CD4-positive, alpha-beta T cell treated with Interleukin-12 subunit alpha and Interleukin-12 subunit beta, for 1 hour (primary cell): ENCODE measurements at places on chromosomes 13 and 19.

DNA sequence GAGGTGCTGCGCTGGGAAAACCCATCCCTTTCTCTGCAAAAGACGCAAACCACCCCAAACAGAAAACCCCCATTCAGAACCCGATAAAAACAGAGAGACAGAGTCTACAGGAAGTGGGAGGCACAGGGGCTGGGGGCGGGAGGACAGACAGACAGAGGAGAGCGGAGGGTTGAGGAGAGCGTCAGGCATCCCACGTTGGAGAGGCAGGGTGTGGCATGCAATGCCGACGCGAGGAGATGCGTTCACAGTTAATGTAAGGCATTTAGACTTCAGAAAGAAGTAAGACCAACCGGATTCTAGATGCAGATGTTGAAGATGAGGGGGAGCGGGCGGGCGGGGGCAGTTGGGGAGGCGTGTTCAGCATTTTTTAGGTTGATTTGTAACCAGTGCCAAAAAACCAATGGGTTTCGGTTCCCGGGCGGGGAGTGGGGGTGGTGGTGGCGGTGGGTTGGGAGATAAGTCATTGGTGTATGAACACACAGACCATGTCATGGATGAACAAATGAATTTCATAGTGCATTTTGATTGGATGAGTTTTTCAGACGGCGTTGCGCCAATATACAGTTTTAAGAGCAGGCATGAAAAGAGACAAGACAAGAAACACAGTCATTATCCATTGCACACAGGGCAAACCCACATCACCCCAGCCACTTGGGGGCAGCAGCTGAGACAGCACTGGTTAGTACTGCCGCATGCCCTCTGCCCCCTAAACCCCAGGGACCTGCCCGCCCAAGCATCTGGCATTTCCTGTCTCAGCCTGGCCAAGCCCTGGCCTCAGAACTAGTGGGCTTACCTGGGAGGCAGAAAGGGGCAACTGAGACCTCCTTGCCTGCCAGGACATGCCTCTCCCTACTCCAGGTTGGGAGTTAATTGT is 91.3 kb downstream of the IER2 start:
- DNase-seq, result peak; percentile 10

- no peak for DNase-seq
Measured at GRCh38 chr13:30884543-30884942, 21.5 kb upstream of the MEDAG start.

- DNase-seq, result no peak
Measured at GRCh38 chr13:99960663-99961311, 10.8 kb downstream of the ZIC5 start.

DNA sequence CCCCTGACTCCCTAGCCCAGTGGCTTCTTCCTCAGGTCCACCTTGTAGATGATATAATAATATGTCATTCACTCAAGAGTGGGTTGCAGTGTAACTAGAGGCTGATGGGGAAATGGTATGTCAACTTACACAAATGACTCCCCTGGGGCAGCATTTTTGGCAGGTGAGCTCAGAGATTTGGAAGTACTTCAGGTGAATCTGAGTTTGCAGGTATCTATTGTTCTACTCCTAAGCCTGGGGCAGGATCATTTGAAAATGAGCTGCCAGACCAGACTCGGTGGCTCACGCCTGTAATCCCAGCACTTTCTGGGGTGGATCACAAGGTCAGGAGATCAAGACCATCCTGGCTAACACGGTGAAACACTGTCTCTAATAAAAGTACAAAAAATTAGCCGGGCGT is 11.6 kb upstream of the CNMD start:
- no peak for DNase-seq

DNA sequence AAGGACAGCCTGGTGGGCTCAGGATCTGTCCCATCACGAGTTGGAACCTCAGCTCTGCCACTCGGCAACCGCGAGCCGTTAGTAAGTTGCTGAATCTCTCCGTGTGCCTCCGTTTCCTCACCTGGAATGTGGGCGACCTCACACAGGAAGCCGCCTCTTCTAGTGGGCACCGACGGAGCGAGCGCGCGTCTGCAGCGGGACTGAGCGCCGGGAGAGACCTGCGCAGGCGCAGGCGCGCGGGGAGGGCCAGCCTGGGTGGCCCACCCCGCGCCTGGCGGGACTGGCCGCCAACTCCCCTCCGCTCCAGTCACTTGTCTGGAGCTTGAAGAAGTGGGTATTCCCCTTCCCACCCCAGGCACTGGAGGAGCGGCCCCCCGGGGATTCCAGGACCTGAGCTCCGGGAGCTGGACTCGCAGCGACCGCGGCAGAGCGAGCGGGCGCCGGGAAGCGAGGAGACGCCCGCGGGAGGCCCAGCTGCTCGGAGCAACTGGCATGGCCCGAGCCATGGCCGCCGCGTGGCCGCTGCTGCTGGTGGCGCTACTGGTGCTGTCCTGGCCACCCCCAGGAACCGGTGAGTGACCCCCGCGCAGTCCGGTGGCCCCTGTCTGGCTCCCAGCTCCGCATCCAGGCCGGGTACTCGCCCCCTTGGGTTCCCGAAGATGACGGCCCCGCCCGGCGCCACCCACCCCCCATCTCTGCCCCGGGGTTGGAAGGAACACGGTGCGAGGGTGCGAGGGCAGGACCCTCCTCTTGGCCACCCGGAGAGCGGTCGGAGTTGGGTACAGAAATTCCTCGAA is at the start of gene PVR:
Gene PVR (plus strand): TSS at position 306 of the 797 bp plus-strand sequence. CDS start 187 bp downstream, at position 493.
- DNase-seq, result peak; percentile 15

DNA sequence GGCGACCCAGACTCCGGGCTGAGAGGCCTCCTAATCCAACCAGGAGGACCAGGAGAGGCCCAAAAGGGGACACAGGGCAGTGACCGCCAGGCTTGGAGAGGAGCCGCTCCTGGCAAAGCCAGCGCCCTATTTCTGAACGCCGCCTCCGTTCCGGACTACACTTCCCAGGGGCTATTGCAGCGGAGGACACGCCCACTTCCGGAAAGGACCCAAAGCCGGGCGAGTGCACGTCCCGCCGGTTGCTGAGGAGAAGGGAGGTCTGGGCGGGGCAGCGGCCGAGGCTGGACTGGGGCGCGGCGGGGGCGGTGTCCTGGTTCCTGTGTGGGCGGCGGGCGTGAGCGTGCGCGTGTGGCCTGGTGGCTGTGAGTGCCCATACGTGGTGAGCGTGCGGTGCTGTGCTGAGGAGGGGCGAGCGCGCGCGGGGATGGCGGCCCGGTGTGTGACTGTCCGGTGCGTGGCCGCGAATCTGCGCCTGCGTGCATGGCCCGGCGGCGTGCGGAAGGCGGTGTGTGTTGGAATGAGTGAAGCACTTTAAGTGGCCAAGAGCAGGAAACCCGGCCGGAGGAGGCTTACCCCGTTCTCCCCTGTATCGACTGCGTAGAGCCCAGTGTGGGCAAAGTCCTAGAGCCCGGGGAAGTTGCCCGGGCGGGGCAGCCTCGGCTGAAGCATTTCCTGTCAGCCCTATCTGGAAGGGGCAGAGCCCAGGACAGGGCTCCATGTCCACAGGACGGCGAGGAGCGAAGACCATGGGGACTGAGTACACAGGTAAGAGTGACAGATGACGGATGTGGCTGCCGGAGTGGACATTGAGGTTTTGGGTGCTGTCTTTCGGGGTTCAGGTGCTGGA is at the start of gene ZNF470:
Gene ZNF470 (plus strand): TSS at position 195 of the 847 bp plus-strand sequence. CDS start 2,844 bp downstream, outside the sequence.
- DNase-seq, result peak; percentile 88

DNA sequence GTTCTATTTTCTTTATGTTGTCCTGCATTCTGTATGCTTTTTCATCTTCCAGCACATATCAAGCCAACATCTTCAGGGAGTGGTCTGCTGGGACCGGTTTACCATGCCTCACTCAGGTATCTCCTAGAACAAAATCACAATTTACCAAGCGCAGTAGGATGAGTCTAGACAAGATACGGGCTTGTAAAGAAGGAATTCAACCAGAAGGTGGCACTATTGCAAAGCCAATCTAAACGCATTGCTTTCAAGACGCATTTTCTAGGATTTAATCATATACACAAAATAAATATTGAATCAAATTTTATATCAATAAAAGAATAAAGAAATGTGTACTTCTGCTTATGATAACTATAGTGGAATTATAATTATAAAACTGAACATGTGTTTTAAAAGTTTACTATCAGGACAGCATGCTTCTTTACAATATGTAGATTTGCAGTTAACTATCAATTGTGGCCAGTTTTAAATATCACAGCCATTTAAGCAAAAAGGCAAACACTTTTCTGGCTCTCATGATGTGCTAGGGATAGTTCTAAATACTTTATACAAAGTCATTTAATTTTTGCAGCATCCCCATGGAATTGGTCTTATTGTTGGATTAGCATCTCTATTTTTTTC is 16.1 kb upstream of the TPP2 start:
- DNase-seq, result peak; percentile 75

GRCh38 chr13:73057284-73058063 is 1.3 kb upstream of the KLF5 start:
- no peak for DNase-seq

DNA sequence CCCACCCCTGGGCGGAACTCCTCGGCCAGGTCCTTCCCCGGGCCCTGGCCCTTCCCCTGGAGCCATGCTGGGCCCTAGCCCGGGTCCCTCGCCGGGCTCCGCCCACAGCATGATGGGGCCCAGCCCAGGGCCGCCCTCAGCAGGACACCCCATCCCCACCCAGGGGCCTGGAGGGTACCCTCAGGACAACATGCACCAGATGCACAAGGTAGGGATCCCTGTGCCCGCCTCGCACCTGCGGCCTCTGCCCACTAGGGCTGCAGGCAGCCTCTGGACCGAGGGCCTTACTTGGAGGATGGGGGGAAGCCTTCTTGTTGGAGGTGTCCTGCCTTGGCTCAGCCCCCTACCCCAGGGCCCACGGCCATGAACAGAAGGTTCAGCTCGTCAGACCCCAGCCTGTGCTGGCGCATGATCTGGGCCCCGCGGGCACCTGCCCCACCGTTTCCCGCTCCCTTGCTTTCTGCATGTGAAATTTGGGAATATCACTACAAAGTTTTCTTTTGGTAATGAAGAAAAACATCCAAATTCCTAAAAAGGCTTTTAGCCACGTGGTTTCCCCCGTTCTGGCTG is 23.4 kb downstream of the SMARCA4 start:
- DNase-seq, result no peak

- peak; percentile 72 for DNase-seq
Measured at GRCh38 chr19:14385492-14385891, 4.2 kb downstream of the ADGRE5 start.

- no peak for DNase-seq
Measured at GRCh38 chr13:28355046-28355821, 139.7 kb downstream of the FLT1 start.

GRCh38 chr19:14139944-14140343 is 3.6 kb upstream of the ASF1B start:
- DNase-seq, result no peak

DNA sequence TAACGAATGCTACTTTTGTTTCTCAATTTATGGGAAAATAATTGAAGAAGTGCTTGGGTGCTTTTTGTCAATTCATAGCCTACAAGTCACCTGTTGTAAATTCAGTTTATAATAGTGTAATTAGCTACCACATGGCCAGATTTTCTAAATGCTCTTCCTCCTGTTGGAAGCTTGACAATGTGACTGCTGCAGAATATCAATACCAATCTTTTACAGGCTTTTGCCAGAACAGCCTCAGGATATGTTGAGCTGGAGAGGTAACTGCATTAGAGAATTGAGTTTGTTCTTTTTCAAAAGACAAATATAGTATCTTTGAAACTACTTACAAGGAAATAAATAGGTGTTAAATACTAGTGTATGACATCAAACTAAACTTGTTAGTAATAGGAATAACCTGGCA is 277.8 kb downstream of the POU4F1 start:
- no peak for DNase-seq

DNA sequence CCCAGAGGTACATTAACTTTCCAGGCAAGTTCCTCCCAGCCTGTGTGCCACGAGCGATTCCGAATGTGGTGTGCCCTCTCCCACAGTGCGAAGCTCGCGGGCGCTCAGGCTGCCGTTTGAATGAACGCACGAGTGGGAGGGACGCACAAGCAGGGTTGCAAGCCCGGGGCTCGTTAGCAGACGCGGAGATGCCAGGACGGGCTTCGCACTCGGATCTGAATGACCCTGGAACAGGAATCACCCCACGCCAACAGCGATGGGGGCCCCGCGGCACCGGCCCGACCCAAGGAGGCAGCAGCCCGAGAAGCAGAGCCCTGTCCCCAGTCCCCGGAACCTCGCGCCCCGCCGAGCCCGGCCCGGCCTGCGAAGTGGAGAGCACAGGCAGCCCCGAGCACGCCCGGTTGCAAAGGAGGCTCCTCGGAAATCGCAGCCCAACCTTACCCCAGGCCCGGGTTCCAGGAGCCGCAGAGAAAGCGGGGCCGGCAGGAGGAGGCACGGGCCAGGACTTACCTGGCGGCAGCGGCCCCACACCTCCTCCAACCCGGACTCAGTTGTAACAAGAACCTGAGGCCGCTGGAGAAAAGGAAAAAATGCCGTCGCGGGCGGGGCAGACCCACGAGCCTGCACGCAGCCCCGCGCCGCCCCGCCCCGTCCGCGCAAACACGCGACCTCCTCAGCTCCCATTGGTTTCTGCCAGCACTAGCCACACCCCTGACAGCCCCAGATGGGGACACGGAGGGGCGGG is at the start of gene SLC25A30:
Gene SLC25A30 (minus strand): TSS at position 584 of the 745 bp plus-strand sequence. CDS start 6,948 bp downstream, outside the sequence.
- peak; percentile 90 for DNase-seq

- no peak for DNase-seq
Measured at GRCh38 chr13:57409121-57409520, 222.4 kb upstream of the PCDH17 start.

DNA sequence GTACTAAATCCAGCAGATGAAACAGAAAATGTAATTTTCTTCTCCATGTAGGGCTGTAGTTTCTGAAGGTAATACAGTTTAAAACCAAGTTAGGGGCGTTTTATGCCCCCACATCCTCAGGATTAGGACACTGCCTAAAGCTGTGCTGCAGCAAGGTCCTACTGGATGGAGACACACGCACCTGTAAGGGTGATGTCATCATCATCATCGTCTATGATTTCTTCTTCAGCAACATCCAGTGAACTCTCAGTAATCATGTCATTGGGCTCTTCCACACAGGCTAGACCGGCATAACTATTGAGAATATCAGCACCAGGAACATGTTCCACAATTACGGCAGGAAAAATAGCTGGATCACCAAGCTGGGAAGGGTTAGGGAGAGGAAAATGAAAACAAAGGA is 60.5 kb downstream of the ELF1 start:
- no peak for DNase-seq

DNA sequence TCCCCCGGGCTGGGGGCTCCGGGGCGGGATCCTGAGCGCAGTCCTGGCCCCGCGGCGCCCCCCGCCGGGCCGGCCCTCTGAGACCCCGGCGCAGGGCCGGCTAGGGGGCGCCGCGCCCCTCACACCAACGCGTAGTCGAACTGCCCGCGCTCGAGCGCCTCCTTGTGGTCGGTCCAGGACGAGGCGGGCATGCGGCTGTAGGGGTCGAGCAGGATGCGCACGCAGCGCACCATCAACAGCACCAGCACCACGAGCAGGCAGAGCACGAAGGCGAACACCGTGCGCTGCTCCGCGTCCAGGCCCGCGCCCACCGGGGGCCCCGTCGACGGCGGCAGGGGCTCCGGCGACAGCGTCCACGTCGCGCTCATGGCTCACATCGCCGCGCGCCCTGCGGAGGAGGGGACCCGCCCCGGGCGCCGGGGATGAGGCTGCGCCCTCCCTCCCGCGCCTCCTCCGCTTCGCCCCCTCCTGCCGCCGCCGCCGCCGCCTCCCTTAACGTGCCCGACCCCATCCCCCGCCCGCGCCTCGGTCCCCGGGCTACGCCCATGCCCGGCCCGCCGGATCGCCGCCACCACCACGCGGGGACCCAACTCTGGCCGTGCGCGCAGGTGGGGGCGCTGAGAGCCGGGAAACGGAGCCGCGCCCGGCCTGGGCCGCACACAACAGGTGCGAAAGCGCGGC is 624 bp downstream of the CTXN1 start:
- peak; percentile 78 for DNase-seq
